ENCODE measurements at places on chromosomes 6 and 20. TPM values are rescaled to one million over a fixed set of nuclear protein-coding genes. Genes with fewer than 3 reads are reported as not detected.

- no peaks in the 10 kb centered on the region for H3K27me3 ChIP-seq
- no peaks in the 10 kb centered on the region for H3K36me3 ChIP-seq
- no peaks in the 10 kb centered on the region for H3K4me1 ChIP-seq
- no peak overlapping the region for H3K4me3 ChIP-seq
- H3K27ac ChIP-seq = no peak overlapping the region
Measured at GRCh38 chr6:163179721-163180120, 234.8 kb upstream of the QKI start.

DNA sequence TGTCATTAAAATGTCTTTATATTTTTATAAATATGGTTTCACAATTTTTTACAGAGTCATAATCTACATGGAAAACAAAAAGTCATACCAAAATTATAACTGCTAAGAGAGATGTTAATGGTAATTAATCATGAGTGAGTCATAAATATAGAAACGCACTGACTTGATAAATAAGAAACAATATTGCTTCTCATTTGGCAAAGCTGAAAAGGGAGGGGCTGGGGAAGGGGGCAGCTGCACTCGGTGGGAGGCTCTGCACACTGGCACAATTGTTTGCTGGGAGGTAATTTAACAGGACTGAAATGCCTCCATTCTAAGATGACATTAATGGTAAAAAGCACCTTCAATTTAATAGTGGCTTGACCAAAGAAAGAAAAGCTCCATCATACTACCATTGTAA lies 133.3 kb upstream of the AGPAT4 start:
- H3K27ac ChIP-seq = no peak overlapping the region
- no peak for DNase-seq
- H3K27me3 ChIP-seq = no peaks in the 10 kb centered on the region
- no peaks in the 10 kb centered on the region for H3K4me1 ChIP-seq
- no peak overlapping the region for H3K4me3 ChIP-seq

GRCh38 chr20:62428002-62428372 lies 648 bp upstream of the RBBP8NL start:
- H3K4me1 ChIP-seq = peaks cover 16% of the 10 kb centered on the region
- no peak overlapping the region for H3K4me3 ChIP-seq

Gene COX4I2
- 1.3 TPM for total RNA-seq

- no peaks in the 10 kb centered on the region for H3K27me3 ChIP-seq
- no peak overlapping the region for H3K27ac ChIP-seq
- no peak for DNase-seq
- peaks cover 3% of the 10 kb centered on the region for H3K4me1 ChIP-seq
- H3K4me3 ChIP-seq = no peak overlapping the region
- no peaks in the 10 kb centered on the region for H3K36me3 ChIP-seq
Measured at GRCh38 chr6:134515986-134516385, 198.1 kb upstream of the SGK1 start.

GRCh38 chr6:35960187-35960586 lies 39.3 kb upstream of the SRPK1 start:
- H3K27ac ChIP-seq = no peak overlapping the region
- H3K4me3 ChIP-seq = no peak overlapping the region
- H3K4me1 ChIP-seq = no peaks in the 10 kb centered on the region
- H3K27me3 ChIP-seq = no peaks in the 10 kb centered on the region
- DNase-seq = no peak
- no peaks in the 10 kb centered on the region for H3K36me3 ChIP-seq

Gene DEFB124
- 2.5 TPM for total RNA-seq
